Activated naive CD4-positive, alpha-beta T cell treated with anti-CD3 and anti-CD28 coated beads, Interleukin-2, amount 10 ng/mL, durations not matched to agents 7 days and 5 days (primary cell): ENCODE measurements at places on chromosomes 7 and 10.

DNA sequence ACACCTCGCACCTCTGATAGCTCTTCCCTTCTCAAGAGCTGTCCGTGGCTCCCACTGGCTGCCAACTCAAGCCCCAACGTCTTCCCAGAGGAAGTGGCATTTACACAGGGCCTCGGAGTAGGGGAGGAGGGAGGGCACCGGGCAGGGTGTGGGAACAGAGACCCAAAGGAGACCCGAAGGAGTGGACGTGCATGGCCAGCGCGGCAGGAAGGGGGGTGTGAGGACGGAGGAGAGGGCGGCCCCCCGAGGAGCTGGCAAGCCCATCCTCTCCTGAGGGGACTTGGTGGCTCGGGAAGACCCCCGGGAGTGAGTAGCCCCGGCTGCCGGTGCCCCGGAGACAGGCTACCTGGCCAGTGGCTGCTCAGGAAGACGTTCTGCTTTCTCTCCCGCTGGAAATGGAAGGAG is 85.9 kb downstream of the FOXL3 start:
- DNase-seq: no peak

DNA sequence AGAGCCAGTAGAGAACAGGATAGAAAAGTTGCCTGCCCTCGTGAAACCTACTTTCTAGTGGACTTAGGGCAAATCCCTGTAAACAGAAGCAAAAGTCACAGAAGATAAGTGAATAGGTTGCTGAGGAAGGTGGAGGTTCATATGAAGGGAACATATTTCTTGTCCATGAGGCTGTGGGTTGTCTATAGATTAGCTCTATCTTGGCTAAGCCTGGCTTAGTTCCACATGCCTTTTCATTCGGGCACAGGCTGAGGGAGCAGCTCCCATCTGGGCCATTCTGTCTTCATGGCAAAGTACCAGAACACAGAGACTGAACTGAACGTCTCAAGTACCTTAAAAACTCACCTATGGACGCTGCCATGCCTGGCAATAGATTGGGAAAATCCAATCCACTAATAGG is 45.3 kb downstream of the BZW2 start:
- DNase-seq: no peak

DNA sequence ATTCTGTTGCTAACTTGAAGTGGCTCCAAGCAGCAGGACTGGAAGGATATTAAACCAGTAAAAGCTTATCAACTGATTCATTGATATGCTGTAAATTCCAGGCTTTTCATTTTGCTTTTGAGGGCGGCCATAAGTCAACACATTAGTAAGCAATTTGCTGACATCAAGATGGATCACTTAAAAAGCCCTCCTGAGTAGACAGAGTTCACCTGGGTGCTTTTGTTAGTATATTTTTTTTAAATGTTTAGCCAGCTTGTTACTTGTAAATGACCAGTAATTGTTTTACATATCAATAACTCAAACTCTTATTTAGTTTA is 26.5 kb downstream of the RNF32 start:
- no peak for DNase-seq

- DNase-seq: no peak
Measured at GRCh38 chr7:68699090-68699711, 899.1 kb upstream of the AUTS2 start.

DNA sequence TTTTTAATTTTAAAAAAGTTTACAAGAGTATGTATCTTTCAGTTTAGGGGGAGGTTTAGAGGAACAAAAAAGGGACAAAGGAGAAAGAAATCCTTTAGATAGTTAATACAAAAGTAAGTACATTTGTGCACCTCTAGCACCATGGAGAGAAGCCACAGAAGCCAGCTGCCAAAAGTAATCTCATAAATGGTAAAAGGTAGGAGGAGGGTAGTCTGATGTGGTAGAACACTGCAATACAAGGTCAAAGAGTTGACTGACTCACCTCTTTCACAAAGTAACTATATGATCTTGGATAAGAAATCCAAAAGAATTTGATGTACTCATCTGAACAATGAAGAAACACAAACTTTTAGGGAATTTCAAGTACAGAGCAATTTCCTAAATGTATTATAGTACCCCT is 68.1 kb downstream of the CNOT4 start:
- no peak for DNase-seq

GRCh38 chr7:1890289-1891235 is 220.5 kb downstream of the ELFN1 start:
- DNase-seq: no peak

DNA sequence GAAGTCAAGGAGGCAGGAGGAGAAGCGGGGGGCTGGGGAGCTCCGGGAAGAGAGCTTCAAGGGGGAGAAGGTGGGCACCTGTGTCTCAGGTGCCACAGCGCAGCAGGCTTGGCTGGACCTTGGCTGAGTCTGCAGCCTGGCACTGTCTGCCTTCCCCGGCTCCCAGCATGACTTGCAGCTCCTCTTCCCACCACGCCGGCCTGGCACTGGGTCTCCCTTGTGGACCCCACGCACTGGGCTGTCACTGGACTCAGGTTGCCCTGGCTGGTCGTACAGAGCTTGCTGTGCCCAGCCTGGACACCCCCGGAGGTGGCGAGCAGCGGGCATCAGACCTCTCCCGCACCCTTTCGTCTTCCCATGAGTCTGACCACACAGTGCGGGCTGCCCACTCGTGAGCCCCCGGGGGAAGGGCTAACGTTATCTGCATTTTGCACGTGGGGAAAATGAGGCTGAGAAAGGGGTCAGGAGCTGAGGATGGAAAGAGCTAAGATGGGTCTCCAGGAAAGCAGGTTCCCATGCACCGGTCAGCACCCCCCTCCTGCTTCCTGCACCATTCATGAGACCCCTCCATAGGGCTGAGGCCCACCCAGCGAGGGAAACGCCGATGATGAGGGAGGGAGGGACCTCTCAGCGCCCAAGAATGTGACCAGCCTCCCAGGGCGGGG is 40.3 kb upstream of the PSMG3 start:
- no peak for DNase-seq

DNA sequence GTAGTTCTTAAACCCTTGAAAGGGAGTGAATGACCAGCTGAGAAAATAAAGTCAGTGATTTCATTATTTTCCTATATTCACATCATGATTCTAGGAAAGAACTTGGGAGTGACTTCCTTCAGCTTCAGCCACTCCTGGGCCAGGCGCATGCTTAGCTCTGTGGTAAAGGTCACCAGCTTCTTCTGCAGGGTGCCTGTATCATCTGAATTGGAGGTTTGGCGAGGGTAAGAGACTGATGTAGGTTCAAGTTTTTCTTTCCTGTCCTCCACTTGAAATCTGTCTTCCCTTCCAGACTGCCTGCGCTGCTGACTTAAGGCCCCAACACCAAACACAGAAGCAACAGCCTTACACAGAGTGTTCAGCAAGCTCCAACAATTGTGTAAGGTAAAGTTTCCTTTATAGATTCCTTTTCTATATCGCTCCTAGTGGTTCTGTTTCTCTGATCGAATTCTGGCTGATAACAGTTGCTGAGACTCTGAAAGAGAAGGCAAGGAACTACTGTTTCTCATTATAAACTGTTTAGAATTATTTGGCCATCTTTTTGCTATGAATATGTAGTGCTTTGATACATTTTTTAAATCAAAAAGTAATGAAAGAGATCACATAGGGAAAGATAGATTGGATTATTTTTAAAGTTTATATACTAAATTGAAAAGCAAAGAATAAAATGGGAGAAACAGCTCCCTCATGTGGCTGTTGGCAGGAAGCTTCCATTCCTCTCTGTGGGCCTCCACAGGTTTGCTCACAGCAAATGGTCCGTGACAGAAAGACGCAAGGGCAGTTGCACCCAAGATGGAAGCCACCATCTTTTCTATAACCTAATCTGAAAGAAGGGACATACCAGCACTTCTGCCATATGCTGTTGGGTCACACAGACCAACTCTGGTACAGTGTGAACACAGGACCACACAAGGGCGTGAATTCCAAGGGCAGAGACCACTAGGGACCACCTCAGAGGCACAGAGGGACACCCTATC is 14.0 kb downstream of the GATAD1 start:
- peak; percentile 38 for DNase-seq

- DNase-seq: no peak
Measured at GRCh38 chr7:21996641-21997040, 50.9 kb upstream of the CDCA7L start.

- no peak for DNase-seq
Measured at GRCh38 chr7:85094046-85094725, 92.7 kb downstream of the SEMA3D start.

GRCh38 chr7:7330997-7331396 is 148.7 kb downstream of the C1GALT1 start:
- DNase-seq: no peak

GRCh38 chr7:64832136-64832535 is 37.9 kb downstream of the ZNF138 start:
- no peak for DNase-seq

GRCh38 chr7:86975449-86975848 is 84.0 kb downstream of the ELAPOR2 start:
- no peak for DNase-seq

DNA sequence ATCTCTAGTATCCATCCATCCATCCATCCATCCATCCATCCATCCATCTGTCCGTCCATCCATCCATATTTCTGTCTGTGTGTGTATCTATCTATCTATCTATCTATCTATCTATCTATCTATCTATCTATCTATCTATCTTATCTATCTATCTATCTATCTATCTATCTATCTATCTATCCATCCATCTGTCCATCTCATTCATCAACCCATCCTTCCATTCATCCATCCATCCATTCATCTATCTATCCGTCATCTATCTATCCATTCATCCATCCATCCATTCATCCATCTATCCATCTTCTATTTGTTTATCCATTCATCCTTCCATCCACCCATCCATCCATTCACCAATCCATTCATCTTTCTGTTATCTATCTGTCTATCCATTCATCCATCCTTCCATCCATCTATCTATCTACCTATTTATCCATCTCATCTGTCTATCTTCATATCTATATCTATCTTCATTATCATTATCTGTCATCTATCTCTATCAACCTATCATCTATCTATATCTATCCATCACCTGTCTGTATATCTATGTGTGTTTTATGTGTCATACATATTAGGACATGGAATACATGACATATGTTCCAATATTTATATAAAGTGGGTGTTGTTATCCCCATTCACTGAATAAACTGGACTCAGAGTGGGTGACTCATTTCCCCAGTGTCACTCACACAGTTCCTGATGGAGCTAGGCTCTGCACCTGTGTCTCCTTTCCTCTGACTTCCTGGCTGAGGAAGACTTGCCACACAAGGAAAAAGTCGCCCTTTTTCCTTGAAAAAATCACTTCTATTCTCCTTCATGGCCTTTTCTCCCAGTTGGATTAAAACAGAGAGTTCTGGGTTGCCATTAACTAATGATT is 200.1 kb downstream of the CCDC3 start:
- no peak for DNase-seq

DNA sequence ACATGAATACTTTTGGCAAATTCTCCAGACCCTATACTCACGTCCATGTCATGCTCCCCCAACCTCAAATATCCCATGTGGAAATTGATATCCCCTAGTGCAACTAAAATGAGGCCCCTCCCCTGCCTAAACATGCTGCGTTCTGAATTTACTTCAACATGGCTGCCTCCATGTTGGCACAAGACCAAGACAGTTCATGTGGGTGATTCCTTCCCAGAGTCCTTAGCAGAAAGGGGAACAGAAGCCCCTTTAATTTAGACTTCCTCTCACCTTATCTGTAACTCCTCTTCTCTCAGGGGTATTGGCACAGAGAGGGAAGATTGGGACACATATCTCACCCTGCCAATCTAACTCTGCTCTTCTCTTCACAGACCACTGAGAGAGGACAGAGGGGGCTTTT is 24.5 kb upstream of the SLC26A3 start:
- DNase-seq: no peak

DNA sequence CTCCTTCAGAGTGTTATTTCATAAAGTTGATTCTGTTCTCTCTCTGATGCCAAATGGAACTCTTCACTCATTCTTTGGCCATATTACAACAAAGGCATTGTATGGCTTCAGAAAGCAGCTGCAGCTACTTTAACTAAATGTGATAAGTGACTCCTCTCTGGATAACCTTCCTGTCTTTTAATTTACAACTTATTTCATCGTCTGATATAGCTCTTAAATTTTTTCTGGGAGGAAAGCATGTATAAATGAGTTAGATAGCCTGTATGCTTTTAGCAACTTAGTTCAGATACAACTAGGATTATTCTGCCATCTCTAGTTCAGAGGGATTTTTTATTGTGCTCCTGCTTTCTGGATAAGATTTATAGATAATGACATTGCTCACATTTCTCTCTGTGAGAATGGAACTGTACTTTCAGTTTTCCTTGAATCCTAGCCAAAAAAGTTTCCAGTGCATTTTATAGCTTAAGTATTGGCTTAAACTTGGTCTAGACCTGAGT is 57.5 kb downstream of the KLHDC10 start:
- no peak for DNase-seq

- no peak for DNase-seq
Measured at GRCh38 chr7:134184767-134185166, 57.6 kb downstream of the LRGUK start.

DNA sequence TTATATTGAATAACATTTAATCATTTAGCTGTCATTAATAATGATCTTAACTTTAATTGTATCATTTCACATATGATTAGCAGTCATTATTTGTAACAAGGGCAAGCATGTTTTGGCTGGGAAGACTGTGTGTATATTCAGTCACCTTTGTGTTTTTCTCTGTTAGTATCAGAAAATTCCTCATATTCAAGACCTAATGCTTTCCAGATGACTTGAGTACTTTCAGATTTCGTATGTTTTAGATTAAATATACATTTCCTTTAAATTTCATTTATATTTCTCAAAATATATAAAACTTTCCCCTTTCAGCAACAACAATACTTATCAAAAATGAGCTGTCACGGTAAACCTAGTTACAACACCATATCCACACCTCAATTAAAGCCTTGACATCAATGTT is 6.3 kb upstream of the CACNA2D1 start:
- no peak for DNase-seq

DNA sequence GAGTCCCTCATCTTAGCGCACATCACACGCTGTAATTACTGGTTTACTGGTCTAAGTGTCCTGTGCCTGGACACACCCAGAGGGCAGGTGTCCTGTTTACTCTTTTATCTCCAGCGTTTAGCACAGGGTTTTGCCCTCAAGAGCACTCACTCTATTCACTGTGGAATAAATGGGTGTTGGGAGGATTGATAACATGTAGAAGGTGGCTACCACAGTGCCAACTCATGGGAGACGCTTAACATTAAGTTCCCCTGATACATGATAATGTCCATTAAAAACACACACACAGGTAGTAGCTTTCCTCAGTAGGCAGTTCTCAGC is 96.1 kb upstream of the EFCAB10 start:
- no peak for DNase-seq

- no peak for DNase-seq
Measured at GRCh38 chr7:133611955-133612354, 359.1 kb downstream of the EXOC4 start.

DNA sequence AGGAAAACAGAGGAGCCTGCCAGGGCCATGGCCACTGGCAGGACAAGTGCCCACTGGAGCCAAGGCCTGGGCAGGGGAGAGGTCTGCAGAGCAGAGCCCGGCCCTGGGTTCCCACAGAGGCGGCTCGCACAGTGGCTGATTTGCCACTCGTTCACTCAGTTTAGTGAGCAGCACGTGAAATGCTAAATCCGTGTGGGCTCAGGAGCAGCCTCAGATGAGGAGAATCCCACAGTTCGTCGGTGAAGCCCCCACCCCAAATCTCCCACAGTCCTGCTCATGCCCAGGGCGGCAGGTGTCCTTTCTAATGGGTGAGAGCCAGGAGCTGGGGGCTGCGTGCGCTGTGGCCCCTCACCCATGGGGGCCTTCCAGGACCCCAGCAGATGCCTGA is 107.7 kb upstream of the FAM20C start:
- no peak for DNase-seq
